ENCODE measurements at places on chromosomes 5 and 9. TPM values are rescaled to one million over a fixed set of nuclear protein-coding genes. Genes with fewer than 3 reads are reported as not detected.

GRCh38 chr5:38634568-38635369, 78.3 kb upstream of the LIFR start:
- no peak for DNase-seq

DNA sequence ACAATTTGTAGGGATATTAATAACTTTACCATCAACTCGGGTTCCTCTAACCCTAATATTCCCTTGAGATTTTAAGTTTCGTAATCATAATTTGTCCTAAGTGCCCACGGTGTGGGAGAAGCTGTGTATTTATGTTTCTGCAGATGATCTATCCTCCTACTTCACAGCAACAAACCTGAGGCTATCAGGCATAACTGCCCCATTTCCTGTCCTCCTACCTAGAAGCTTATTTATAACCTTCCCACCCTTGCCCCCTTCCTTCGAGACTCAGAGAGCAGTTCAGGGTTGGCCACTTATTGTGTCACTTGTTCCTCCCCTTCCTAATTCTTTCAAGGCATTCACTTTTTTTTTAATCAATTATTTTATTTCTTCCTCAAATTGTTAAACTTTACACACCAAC, 29.6 kb upstream of the LCP2 start:
- no peak for DNase-seq

DNA sequence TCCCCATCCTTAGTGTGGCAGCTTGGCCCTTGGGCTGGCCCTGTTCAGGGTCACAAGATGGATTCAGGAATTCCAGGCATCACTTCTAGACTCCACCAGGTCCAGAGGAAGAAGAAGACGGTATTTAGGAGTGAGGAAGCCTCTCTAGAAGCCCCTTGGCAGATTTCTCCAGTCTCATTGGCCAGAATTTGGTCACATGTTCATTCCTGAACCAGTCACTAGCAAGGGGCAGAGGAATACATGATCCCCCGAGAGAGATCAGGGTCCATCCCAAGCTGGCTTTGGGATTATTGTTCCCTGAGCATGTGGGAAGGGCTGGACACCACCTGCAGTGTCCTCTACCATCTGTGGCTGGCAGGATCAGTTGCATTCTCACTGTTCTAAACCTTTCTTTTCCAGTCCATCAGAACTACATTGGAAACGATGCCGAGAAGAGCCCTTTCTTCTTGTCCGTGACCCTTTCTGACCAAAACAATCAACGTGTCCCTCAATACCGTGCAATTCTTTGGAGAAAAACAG, 48.5 kb downstream of the GARNL3 start:
- DNase-seq, result no peak

GRCh38 chr5:117662361-117662760, 1087.7 kb upstream of the SEMA6A start:
- no peak for DNase-seq

GRCh38 chr5:166367391-166367790, 1924.1 kb upstream of the WWC1 start:
- DNase-seq, result no peak

GRCh38 chr5:142922223-142922952, 152.2 kb downstream of the ARHGAP26 start:
- no peak for DNase-seq

- DNase-seq, result no peak
These were observed 58.6 kb upstream of the RANBP3L start for GRCh38 chr5:36360307-36360706.

- DNase-seq, result no peak
These were observed 204.7 kb upstream of the MPDZ start for GRCh38 chr9:13484186-13484585.

DNA sequence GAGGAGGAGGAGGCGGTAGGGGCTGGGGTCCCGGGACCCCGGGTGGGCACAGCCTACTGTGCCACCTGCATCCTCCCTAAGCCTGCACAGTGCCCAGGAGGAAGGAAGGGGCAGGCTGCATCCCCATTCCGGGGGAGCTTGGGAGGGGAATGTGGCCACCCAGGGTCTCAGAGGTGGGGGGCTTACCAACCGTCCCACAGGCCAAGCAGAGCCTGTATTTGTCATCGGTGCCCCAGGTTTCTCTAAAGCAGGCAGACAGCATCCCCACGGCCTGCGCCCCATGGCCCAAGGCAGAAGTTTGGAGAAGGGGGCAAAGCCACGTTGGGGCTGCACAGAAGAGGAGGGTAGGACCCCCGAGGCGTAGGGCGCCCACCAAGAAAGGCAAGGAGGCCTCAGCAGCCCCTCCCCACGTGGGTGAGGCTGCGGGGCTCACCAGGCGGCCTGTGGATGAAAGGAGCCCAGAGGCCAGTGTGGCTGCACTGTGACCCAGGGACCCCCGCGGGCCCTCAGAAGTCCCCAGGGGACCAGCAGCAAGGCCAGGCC, 507 bp upstream of the GPSM1 start:
- DNase-seq, result no peak

DNA sequence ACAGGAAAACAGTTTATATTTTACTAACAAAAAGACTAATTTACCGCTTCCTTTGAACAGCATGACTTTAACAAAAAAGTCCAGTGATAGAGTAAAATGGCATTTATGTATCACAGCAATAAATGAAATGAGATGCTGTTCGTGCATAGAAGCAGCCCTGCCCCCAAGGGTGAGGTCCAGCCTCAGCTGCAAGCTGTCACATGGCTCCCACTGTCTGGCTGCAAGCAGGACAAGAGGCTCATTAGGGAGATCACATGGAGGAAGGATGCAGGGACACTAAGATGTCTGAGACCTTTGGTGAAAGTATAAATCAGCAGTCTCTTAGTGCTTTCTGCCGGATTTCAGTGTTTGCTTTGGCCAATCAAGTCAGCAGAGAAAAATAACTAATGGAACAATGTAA, 23.0 kb downstream of the GDNF start:
- DNase-seq, result no peak

DNA sequence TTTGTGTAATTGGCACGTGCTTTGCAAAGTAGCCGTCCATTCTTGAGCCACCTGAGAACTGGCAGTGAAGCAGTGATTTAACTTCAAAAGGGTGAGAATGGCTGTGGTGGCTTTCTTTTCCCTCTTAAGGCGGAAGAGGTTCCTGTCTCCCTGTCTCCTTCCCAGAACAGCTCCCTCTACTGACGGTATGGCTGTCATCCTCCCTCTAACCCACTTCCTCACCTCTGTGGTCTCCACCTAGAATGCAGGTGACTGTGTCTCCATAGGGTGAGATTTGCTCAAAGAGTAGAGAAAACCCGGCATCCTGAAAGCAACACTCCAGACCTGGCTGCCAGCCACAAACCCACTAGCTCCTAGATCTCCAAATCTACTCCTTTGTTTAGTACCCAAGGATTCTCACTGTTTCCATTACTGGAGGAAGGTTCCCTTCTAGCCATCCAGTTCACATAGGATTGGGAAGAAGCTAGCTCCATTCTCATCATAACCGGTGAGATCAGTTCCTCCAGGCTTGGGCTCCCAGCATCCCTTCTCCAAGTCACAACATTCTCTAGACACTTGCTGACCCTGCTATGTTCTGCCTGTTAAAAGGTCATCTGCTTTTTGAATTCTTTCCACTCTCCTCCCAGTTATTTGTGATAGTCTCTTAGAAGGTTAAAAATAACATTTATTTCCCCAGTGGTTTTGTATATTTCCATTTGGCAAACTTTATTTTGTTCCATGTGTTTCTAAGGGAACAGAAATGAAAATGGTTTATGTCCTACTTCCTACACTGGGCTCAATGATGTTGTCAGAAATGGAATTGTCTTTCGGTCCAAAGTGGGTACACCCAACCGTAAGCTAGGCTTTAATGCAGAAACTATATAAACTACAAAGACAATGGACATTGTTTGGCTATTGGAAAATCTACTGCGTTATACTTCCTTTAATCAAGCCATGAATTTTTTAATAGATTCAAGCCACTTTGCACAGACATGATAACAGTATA, 269.4 kb downstream of the CWC27 start:
- no peak for DNase-seq

DNA sequence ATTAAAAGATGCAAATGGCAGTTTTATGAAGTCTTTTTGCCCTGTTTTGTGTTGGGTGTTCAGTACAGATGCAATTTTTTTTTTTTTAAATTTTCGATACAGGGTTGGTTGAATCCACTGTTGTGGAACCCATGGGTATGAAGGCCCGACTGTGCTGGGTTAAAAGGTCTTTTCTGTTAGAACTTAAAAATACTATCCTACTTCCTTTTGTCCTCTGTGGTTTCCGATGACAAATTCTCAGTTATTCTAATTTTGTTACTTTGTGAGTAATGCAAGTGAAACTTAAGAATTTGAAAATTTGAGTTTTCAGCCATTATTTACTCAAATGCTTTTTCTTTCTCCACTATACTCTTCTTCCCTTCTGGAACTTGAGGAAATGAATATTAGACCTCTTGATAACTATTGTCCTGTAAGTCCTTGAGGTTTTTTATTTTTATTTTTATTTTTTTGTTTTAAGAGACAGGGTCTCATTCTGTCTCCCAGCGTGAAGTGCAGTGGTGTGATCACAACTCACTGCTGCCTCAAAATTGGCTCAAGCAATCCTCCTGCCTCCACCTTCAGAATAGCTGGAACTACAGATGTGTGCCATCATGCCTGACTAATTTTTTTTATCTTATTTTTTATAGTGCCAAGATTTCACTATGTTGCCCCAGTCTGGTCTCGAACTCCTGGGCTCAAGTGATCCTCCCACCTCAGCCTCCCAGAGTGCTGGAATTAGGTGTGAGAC, 67.5 kb downstream of the ZCCHC7 start:
- no peak for DNase-seq

DNA sequence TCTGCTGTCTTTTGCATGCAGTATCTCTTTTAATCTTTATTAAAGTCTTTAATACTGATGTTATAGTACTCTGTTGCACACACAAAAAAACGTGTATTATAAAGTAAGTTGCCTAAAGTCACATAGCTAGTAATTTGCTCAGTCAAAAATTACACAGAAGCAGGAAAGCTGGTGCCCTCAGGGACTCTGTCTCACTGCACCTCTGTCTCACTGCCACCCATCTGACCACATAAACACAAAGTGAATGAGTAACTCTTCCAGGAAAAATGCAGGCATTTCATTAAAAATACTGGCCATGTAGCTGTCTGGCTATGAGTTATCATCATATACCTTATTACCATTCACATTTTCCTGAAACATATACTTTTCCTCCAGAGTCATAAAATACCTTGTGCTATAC, 591.7 kb downstream of the CSNK1G3 start:
- no peak for DNase-seq

GRCh38 chr9:38009990-38010389, 59.0 kb downstream of the SHB start:
- no peak for DNase-seq

DNA sequence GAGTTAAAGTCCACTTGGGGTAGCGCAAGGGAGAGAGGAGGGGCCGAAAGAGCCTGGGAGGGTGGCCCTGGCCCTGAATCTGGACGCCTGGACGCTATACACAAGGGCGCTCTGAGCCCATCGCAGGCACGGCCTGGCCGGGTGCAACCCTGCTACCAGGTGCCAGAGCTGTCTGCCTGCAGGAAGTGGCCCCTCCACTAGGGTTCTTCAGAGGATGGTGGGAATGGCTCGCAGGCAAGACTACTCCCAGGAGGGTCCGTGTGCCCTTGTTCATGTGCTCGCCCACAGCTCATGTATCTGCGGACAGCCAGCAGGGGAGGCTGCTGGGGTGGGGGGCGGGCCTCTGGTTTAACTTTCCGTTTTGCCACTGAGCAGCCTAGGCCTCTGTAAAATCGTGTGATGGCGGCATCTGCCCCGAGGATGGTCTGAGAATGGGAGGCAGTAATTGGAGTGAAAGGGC, 1.4 kb upstream of the NKD2 start:
- no peak for DNase-seq

GRCh38 chr9:121367306-121368137, 2.5 kb downstream of the STOM start:
- DNase-seq, result no peak

Gene TTC16
- 0.18 TPM for total RNA-seq

Gene HSPA5
- total RNA-seq, result 283 TPM

Gene LECT2
- total RNA-seq, result not detected

Gene SLC2A6
- total RNA-seq, result 6.1 TPM

Gene ALDH7A1
- total RNA-seq, result 3.5 TPM

Gene PHF24
- 0.11 TPM for total RNA-seq
